Gastrocnemius medialis (tissue), 4 donors: ENCODE measurements at places on chromosomes 6 and 20. TPM values are rescaled to one million over a fixed set of nuclear protein-coding genes. Genes with fewer than 3 reads are reported as not detected.

Gene AIF1
- total RNA-seq: 4.3 TPM

Gene LY6G6F
- total RNA-seq: not detected

Gene TCF15
- 3.6 TPM for total RNA-seq

Gene HUS1B
- not detected for total RNA-seq

Gene ADGRG6
- total RNA-seq: 6.0 TPM

Gene COL9A1
- not detected for total RNA-seq

Gene OSBPL2
- 15.8 TPM for total RNA-seq

Gene GDAP1L1
- total RNA-seq: not detected

Gene DCDC2
- 0.41 TPM for total RNA-seq

Gene SRXN1
- total RNA-seq: 87.9 TPM

Gene ISM1
- total RNA-seq: 0.91 TPM

Gene PCSK2
- total RNA-seq: 0.29 TPM

Gene TSBP1
- total RNA-seq: not detected

Gene KCNQ5
- 5.3 TPM for total RNA-seq

Gene TINAG
- total RNA-seq: 0.41 TPM

Gene EPB41L1
- 10.7 TPM for total RNA-seq
